Activated CD4-positive, alpha-beta memory T cell treated with anti-CD3 and anti-CD28 coated beads for 36 hours (primary cell): ENCODE measurements at places on chromosomes 4 and X.
A peak's percentile ranks its signal among the peaks of the same experiment; 100 is the strongest.

- no peak for DNase-seq
Measured at GRCh38 chrX:54248309-54248708, 65.3 kb upstream of the FAM120C start.

DNA sequence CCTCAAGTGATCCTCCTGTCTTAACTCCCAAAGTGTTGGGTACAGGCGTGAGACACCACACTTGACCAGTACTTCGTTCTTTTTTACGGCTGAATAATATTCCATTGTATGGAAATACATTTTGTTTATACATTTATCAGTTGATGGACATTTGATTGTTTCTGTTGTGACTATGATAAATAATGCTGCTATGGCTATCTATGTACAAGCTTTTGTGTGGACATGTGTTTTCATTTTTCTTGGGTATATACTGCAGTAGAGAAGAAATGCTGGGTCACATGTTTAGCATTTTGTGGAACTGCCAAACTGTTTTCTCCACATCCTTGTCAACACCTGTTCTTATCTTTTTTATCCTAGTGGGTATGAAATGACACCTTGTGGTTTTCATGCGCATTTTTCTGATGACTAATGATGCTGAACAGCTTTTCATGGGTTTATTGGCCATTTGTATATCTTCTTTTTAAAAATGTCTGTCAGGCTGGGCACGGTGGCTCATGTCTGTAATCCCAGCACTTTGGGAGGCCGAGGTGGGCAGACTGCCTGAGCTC is 37.3 kb downstream of the SAT1 start:
- no peak for DNase-seq

DNA sequence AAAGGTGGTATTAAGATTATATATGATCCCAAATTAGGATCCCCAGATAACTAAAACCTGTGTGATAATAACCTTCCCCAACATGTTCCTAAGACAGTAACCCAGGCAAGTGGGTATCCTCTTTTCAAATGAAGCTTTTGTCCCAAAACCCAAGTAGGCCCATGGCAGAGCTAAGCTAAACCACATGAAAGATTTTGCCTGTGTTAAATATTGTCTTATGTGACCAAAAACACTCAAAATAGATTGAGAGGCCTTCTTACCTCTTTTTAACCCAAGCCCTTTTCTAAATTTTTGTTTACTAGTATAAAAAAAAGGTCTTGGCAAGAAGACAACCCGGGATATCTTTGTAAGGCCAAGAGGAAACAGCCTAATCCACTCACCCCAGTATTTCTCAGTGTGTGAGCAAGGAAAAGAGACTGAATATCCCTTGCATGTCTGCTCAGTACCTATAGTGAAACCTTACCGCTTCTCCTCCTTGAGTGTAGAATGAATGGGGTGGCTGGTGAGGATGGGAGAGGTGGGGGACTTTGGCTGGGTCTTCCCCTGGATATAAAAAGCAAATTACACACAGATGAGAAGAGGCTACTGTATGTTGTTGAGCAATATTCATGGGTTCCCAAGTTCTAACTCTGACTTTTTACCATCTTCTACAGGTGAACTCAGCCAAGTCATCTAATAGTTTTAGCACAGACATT is 188.8 kb upstream of the BMP3 start:
- no peak for DNase-seq

- DNase-seq, result peak; percentile 36
Measured at GRCh38 chrX:112642349-112642748, 37.4 kb downstream of the LHFPL1 start.

DNA sequence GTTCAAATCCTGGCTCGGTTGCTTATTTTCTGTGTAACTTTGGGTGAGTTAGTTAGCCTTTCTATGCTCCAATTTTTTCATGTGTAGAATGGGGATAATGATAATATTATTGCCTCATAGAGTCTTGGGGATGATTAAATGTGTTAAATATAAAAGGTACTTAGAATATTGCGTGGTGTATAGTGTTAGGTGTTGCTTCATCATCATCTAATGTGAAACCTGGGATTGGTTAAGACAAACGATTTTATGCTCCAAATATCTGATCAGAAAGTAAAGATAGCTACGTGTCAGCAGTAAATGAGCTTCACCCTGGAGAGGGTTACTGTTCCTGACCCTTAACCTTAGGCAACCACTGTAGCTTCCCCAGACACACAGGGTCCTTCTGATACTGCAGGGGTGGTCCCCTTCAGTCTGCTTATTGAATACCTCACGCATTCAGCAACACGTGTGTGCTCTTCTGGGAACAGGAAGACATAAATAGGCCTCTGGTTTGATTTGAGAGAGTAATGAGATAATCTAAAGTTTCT is 50.1 kb downstream of the GPAT3 start:
- no peak for DNase-seq

DNA sequence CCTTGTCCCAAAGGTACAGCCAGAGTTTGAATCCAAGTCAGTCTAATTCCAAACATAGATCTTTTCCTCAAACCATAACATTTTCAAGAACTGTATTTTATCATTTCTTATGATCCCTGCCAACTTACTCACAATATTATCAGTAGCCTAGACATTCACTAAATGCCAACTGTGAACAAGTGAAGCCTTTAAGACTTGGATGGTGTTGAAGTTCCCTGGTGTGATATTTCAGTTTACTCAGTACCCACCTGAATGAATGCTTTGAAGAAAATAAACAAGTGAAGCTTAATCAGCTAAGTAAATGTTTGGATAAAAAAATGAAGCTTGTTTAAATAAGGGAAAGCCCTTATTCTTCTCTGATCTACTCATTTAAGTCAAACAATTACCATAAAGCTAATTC is 1028.3 kb downstream of the DMD start:
- no peak for DNase-seq

DNA sequence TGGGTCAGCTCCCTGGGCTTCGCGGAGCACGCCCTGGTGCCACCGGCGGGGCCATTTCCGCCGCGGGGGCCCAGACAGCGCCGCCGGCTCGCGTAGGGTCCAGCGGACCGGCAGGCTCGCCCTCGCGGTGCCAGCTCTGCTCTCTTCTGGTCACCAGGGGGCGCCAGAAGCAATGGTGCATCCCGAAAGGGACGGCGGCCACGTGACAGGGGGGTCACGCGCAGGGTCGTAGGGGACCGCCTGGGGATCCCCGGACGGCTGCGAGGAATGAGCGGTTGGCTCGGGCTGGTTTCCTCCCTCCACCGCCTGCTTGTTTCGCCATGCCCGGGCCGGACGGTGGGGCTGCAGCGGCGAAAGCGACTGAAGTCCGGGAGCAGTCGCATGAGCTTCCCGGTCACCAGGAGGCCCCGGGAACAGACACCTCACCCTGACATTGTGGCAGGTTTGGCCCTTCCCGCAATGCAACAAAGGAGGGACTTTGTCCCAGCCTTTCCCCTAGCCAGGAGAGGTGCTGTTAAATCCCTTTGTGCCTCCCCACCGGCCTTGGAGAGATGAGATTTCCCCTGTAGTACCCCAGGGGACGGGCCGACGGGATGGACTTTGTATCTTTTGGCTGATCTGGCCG is 15.8 kb downstream of the ZCCHC12 start:
- peak; percentile 70 for DNase-seq

DNA sequence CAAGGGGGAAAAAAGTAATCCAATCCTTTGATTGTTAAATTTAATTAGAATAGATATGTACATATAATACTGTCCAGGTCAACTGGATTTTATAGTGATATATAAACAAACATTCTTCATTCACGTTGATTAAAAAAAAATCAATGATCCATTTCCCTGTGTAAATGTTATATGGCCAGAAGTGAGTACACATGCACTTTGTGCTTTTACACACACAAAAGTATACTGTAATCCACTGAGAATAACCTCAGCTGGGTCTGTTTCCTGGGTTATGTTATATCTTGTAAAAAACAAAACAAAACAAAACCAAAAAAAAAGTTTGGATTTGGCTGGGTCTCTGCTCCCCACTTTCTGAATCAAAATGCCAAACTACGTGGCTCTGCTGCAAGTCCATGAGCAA is 51.7 kb downstream of the WFS1 start:
- no peak for DNase-seq

- no peak for DNase-seq
Measured at GRCh38 chr4:134117392-134118183, 84.0 kb downstream of the PABPC4L start.

GRCh38 chrX:19382555-19383145 is 38.9 kb downstream of the PDHA1 start:
- peak; percentile 72 for DNase-seq

DNA sequence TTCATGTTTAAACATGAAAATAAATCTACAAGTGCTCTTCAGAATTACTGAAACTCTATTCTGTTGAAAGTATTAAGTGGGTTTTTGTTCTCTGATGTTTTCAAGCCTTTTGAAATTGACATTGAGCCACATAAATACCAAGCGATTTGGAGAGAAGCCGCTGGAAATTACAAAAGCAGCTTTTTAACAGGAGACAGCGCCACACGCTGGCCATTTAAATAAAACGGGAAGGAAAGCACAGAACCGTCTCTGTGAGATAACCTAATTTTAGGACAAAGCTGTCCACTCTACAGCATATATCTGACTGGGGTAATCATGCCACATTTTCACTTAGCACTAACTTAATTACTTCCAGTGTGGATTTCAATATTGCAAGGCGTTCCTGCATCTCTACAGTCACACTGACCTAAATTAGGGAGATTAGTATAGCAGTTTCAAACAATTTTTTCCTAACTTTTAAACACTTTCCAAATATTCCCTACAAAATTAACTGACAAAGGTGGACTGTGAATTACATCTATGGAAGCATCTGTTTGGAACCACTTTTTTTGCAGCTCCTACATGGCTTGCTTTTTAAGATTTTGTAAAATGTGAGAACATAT is 6.8 kb upstream of the ANOS1 start:
- peak; percentile 24 for DNase-seq

DNA sequence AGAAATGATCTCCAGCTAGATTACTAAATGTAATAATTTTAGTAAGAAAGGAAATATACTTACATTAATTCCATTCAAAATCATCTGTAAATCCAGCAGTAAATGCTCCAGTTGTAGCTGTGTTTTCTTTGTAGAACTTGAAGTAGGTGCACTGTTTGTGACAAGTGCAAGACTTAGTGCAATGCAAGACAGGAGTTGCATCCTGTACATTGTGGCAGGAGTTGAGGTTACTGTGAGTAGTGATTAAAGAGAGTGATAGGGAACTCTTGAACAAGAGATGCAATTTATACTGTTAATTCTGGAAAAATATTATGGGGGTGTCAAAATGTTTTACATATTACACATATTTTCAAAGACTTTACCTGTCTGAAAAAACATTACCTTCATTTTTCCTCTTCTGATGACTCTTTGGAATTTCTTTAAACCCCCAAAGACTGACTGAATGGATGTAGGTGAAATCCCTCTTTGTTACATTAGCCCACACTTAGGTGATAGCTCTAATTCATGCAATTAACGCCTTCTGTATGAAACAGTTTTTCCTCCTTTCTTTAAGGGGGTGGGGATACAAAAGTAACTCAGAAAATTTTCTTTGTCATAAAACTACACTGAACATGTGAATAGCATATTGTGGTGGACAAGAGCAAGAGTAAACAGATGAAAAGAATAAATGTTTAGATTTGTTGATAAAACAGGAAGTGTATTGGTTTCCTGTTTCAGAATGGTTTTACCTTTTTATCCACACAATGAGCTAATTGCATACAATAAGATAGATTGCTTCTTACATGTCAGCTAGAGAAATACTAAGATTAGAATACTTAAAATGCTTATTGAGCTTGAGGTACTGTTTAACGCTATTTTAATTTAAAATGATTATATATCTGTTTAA is at the start of gene IL2:
IL2 (minus strand) TSS at position 495 of the 886 bp plus-strand sequence; CDS start at position 210, 285 bp downstream.
- DNase-seq, result peak; percentile 25

DNA sequence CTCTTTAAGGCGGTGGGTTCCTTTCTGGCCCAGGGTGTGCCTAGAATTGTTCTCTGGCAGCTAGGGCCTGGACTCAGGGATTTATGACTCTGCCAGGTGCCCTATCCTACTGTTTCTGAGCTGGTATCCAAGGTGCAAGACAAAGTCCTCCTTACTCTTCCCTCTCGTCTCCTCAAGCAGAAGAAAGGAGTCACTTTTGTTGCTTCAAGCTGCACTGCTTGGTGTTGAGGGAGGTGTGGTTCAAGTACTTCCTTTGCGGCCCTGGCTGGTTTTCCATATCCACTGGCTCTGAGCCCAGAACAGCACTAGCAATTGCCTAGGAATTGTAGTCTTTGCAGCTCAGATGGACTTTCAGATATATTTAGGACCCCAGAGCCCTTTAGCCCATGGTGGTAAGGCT is 39.3 kb downstream of the RTL3 start:
- no peak for DNase-seq

- DNase-seq, result no peak
Measured at GRCh38 chr4:147513091-147513490, 32.2 kb downstream of the EDNRA start.
